ENCODE measurements at places on chromosomes 3 and 15. TPM values are rescaled to one million over a fixed set of nuclear protein-coding genes. Genes with fewer than 3 reads are reported as not detected.

GRCh38 chr15:70045045-70045444, 52.7 kb downstream of the TLE3 start:
- no peaks in the 10 kb centered on the region for H3K27me3 ChIP-seq
- no peak overlapping the region for H3K4me3 ChIP-seq
- peaks cover 13% of the 10 kb centered on the region for H3K36me3 ChIP-seq

DNA sequence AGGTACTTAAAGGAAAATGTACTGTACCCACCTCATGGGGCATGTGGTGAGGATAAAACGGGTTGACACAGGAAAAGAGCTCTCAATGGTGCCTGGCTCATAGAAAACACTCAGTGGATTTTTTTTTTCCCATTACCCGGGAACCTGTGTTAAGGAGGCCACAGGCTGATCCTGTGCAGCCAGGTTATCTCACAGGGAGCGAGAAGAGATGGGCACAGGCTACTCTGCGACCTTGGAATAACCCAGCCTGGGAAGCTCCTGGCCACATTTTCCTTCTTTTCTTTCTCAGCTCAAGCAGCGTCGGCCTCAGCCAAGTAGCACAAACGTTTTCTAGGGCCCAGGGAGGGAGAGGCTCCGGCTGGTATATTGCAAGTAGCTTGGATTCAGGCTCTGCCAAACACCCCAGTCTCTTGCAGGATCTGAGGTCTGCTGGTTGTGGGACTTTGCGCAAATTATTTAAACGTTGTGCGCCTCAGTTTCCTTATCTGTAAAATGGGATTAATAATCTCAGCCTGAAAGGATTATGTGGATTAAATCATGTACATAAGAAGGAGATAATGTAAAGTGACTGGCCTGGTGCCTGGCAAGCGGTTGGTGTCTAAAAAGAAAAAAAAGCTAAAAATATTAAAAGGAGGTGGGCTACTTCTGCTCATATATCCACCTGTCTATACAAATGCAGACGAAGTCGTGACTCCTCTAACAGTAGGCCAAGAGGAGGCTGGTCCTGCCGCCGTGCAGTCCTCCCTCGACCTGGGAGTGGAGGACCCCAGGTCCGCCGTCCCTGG, 2.2 kb downstream of the FURIN start:
- H3K36me3 ChIP-seq: peaks cover 5% of the 10 kb centered on the region
- H3K4me3 ChIP-seq: peak overlapping the region; percentile 91
- H3K4me1 ChIP-seq: peaks cover 42% of the 10 kb centered on the region
- H3K27ac ChIP-seq: peak overlapping the region; percentile 94
- DNase-seq: peak; percentile 68
- H3K27me3 ChIP-seq: no peaks in the 10 kb centered on the region

- H3K4me1 ChIP-seq: peaks cover 23% of the 10 kb centered on the region
- no peak overlapping the region for H3K4me3 ChIP-seq
- no peaks in the 10 kb centered on the region for H3K27me3 ChIP-seq
- peak; percentile 71 for DNase-seq
These were observed 118.6 kb upstream of the NR2E3 start for GRCh38 chr15:71691458-71692417.

DNA sequence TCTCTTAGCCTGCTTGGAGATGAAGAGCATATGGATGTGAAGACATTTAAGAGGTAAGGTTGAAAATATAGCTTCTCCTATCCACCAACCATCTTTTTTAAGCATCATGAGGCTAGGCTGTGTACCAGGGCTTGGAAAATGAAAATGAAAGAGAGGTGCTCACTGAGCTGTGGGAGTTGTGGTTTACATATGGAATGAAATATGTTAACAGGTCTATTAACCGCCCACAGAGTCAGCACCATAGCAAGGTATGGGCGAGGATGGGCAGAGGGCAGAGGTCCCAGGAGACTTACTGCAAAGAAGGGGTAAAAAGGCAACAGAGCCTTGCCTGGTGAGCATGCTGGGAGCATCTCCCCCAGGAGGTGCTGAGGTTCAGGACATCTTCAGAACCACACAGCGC, 273.1 kb downstream of the GABRG3 start:
- H3K4me3 ChIP-seq: no peak overlapping the region
- no peak overlapping the region for H3K27ac ChIP-seq
- H3K4me1 ChIP-seq: no peaks in the 10 kb centered on the region
- no peak for DNase-seq

DNA sequence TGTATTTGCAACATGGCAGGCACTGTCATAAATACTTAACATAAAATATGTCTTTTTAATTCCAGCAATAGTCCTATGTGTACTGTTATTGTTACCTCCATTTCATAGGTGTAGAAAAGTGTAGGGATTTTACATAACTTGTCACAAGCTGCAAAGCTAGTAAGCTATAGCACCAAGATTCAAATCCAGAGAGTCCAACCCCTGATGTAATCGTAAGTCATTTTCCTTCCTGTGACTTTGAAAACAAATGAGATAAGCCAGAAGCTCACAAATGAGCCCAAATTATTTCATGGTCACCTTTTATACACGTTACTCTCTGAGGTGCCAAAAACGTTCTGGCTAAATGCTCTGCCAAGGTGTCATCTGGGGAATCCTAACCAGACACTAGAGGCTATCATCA, 23.8 kb downstream of the TNIK start:
- H3K27me3 ChIP-seq: no peaks in the 10 kb centered on the region
- peaks cover 25% of the 10 kb centered on the region for H3K4me1 ChIP-seq
- no peak overlapping the region for H3K27ac ChIP-seq
- H3K4me3 ChIP-seq: no peak overlapping the region
- no peak for DNase-seq

DNA sequence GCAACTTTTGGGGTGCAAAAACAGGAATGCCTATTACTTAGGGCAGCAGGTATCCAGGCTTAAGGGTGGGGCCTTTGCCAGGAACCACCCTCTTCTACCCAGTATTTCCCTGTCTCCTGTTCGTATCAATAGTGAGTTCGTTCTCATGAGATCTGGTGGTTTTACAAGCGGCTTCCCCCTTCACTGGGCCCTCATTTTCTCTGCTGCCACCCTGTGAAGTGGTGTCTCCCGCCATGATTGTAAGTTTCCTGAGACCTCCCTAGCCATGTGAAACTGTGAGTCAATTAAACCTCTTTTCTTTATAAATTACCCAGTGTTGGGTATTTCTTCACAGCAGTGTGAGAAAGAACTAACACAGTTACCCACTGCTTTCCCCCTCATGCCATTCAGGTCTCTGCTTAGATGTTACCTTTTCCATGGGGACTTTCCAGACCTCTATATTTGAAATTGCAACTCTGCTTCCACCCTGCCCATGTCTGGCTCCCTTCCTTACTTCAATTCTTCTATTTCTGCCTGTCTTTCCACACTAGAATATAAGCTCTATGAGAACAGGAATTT, 23.9 kb upstream of the TRA2B start:
- DNase-seq: no peak
- H3K36me3 ChIP-seq: no peaks in the 10 kb centered on the region
- H3K4me3 ChIP-seq: no peak overlapping the region

DNA sequence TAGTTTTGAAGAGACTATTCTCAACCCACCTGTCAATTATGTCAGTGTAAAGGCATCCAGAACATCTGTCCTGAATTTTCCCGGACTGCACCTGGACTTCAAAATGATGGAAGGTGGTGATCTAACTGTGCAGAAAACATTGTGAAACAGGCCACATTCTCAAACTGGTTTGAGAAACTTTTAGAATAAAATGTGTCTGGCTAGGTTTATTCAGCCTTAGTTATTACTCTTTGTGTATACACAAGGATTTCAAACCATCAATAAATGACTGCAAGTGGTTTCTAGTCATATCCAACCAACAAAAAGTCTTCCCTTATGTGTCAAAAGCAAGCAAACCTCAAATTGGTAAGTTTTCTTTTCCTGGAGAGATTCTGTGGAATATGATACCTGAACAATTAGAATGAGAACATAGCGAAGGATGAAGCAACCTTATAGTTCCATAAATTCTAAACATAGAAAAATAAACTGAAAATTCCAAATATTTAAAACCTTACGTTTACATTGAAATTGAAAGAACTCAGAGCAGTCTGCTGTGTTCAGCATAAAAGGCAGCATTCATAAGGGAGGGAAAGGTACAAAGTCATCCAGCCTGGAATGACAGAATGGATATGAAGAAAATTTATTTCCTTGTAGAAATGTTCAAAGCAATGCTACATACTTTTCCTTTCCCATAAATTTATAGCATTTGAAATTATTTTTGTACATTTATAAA, 306.6 kb upstream of the TGFBR2 start:
- H3K27ac ChIP-seq: no peak overlapping the region
- H3K27me3 ChIP-seq: no peaks in the 10 kb centered on the region
- no peaks in the 10 kb centered on the region for H3K4me1 ChIP-seq
- H3K4me3 ChIP-seq: no peak overlapping the region

GRCh38 chr15:39939487-39940452, 5.9 kb downstream of the EIF2AK4 start:
- no peaks in the 10 kb centered on the region for H3K27me3 ChIP-seq
- no peak for DNase-seq
- peaks cover 6% of the 10 kb centered on the region for H3K36me3 ChIP-seq
- H3K4me1 ChIP-seq: peaks cover 38% of the 10 kb centered on the region

GRCh38 chr3:169041677-169042171, 621.8 kb downstream of the MECOM start:
- H3K4me1 ChIP-seq: no peaks in the 10 kb centered on the region
- DNase-seq: peak; percentile 45
- no peak overlapping the region for H3K4me3 ChIP-seq
- H3K27me3 ChIP-seq: no peaks in the 10 kb centered on the region
- H3K36me3 ChIP-seq: no peaks in the 10 kb centered on the region

- H3K4me3 ChIP-seq: no peak overlapping the region
- H3K36me3 ChIP-seq: no peaks in the 10 kb centered on the region
- H3K27ac ChIP-seq: no peak overlapping the region
- H3K27me3 ChIP-seq: no peaks in the 10 kb centered on the region
These were observed 1.9 kb upstream of the PLCD1 start for GRCh38 chr3:38031022-38031994.

DNA sequence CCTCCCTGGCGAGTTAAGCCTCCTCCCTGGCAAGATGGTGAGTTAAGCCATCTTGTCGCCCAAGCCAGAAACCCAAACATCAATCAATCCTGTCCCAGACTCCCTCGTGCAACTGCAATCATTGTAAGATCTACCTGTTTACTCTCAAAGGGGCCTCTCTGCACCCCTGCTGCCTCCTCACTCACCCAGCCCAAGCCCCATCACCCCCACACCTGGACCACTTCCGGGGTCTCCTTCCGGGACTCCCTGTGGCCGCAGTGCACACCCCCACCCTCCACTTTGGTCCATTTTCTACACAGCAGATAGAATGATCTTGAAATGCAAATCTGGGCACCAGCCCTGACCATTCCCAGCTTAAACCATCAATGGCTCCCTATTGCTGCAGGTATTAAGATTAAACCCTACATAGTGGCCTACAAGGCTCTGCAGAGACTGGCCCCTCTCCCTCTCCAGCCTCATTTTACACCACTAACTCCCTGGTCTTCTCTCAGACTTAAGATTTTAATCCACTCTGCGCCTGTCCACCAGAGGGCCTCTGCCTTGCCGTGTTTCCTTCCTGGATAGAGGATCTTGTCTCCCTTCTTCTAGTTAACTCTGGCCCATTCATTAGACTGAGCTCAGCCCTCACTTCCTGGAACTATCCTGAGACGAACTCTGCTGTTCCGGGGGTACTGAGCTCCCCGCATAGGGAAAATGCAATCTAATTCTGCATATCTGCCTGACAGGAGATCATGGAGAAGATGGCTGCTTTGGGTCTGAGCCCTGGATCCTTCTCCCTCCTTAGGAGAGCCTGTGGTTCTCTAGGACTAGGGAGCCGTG, 41.9 kb upstream of the SLC6A1 start:
- no peaks in the 10 kb centered on the region for H3K36me3 ChIP-seq
- no peak overlapping the region for H3K4me3 ChIP-seq
- DNase-seq: peak; percentile 55
- H3K27me3 ChIP-seq: no peaks in the 10 kb centered on the region
- H3K4me1 ChIP-seq: no peaks in the 10 kb centered on the region

DNA sequence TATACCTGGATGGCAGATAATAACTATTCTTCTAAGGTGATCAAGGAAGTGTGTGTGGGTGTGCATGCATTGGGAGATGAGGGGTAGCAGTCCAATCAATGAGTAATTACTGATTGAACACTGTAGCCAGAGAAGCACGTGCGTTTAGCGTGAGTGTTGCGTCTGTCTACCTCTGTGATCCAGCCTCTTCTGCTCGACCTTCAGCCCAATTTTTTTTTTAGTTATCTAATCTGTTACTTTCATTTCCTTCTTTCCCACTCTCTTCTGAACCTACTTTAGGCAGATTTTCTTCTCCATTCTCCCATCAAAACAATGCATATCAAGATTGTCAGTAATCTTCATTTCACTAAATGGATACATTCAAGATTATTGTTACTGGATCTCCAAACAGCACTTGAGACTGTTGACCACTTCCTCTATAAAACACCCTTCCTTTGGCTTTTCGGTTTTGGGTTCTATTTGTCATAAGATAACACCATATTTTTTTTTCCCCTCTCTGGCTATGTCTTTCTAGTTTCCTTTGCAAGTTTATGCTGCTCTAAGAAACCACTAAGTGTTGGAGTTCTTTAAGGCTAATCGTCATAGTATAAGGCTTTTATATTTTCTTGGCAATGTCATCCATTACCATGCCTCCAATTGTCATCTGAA, 41.0 kb downstream of the MCTP2 start:
- DNase-seq: no peak
- H3K27me3 ChIP-seq: no peaks in the 10 kb centered on the region
- no peaks in the 10 kb centered on the region for H3K4me1 ChIP-seq
- no peak overlapping the region for H3K4me3 ChIP-seq
- H3K27ac ChIP-seq: no peak overlapping the region

GRCh38 chr15:60413231-60413824, 15.5 kb upstream of the ANXA2 start:
- H3K27ac ChIP-seq: peak overlapping the region; percentile 29
- no peaks in the 10 kb centered on the region for H3K27me3 ChIP-seq
- no peak overlapping the region for H3K4me3 ChIP-seq
- H3K36me3 ChIP-seq: no peaks in the 10 kb centered on the region
- no peak for DNase-seq

DNA sequence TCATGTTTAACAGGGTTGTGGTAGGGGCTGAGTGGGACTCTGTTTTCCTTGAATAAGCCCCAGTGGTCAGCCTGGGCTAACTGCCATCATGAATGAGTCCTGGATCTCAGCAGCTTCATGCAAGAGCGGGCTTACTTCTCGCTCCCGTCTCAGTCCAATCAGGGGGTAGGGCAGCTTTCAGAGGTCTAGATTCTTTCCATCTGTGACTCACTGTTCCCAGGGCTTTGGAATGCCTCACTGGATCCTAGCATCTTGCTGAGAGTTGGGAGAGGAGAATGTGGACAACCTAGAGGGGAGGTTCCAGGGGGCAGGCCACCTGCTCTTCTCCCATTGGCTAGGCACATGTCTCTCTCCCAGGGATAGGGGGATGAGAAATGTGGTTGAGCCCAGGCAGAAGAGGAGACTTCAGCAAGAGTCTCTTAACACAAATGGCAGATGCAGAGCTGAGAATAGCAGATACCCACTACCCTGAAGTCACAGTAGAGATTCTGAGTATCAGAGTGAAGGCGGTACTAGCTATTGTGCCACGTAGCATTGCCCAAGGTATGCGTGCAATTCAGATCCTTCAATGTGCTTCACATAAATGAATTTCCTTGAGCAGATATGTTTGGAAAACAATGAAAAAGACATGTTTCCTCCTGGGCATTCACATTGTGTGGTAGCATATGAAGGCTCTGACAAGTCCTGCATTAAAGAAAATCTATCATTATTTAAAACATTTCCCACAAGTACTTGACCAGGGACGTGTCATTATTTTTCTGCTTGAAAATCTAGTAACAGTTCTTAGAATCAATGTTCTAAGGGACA, 257.7 kb upstream of the PROK2 start:
- H3K27me3 ChIP-seq: no peaks in the 10 kb centered on the region
- H3K4me3 ChIP-seq: no peak overlapping the region
- no peak overlapping the region for H3K27ac ChIP-seq

Gene ISG20
- 15.6 TPM for total RNA-seq

Gene ELL3
- 131 TPM for total RNA-seq

Gene PCSK6
- total RNA-seq: 2.9 TPM

Gene AADACL2
- not detected for total RNA-seq

All from stomach (tissue), 19 donors.